ENCODE measurements at places on chromosomes 12 and 14.

GRCh38 chr14:40859055-40859454 lies 747.6 kb upstream of the LRFN5 start:
- no peaks in the 10 kb centered on the region for H3K36me3 ChIP-seq
- no peak overlapping the region for H3K27ac ChIP-seq
- no peaks in the 10 kb centered on the region for H3K27me3 ChIP-seq
- no peak overlapping the region for H3K4me3 ChIP-seq
- no peak for DNase-seq

DNA sequence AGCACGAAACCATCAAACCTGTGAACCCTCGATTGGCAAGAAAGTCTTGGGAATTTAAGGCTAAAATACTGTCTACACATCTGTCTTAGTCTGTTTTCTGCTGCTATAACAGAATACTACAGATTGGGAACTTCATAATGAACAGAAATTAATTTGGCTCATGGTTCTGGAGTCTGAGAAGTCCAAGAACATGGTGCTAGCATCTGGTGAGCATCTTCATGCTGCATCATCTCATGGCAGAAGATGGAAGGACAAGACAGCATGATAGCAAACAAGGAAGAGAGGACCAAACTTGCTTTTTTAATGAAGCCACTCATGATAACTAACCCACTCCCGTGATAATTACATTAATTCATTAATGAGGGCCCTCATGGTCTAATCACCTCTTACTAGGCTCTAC lies 102.0 kb upstream of the CDKN3 start:
- no peaks in the 10 kb centered on the region for H3K27me3 ChIP-seq
- no peaks in the 10 kb centered on the region for H3K4me1 ChIP-seq
- H3K36me3 ChIP-seq, result no peaks in the 10 kb centered on the region
- no peak overlapping the region for H3K27ac ChIP-seq

GRCh38 chr12:109858764-109859163 lies 21.6 kb downstream of the GLTP start:
- no peak for DNase-seq
- peaks cover 21% of the 10 kb centered on the region for H3K4me1 ChIP-seq
- no peaks in the 10 kb centered on the region for H3K27me3 ChIP-seq
- H3K4me3 ChIP-seq, result no peak overlapping the region
- H3K36me3 ChIP-seq, result peaks cover 78% of the 10 kb centered on the region

GRCh38 chr12:69497308-69498026 lies 27.3 kb downstream of the FRS2 start:
- H3K4me1 ChIP-seq, result peaks cover 46% of the 10 kb centered on the region
- H3K27ac ChIP-seq, result peak overlapping the region; percentile 68

- no peaks in the 10 kb centered on the region for H3K4me1 ChIP-seq
- DNase-seq, result no peak
- no peaks in the 10 kb centered on the region for H3K27me3 ChIP-seq
- no peak overlapping the region for H3K27ac ChIP-seq
- H3K4me3 ChIP-seq, result no peak overlapping the region
These were observed 68.2 kb downstream of the ATP23 start for GRCh38 chr12:58009405-58010195.

Measured in spleen (tissue), 13 donors.